Stimulated activated CD8-positive, alpha-beta memory T cell treated with anti-CD3 and anti-CD28 coated beads, Interleukin-7, amount 100 ng/mL, for 1 hour (primary cell): ENCODE measurements at places on chromosomes 2 and 18.

DNA sequence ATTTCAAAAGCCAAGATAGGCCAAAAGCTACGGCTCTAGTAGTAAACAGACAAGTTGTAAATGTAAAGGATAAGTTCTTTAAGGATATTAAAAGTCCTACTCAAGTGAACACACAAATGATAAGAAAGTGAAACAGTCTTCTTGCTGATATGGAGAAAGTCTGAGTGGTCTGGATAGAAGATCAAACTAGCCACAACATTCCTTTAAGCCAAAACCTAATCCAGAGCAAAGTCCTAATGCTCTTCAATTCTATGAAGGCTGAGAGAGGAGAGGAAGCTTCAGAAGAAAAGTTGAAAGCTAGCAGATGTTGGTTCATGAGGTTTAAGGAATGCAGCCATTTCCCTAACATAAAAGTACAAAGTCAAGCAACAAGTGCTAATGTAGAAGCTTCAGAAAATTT, 111.7 kb upstream of the ZEB2 start:
- DNase-seq, result no peak

- no peak for DNase-seq
Measured at GRCh38 chr2:120908314-120908975, 172.8 kb downstream of the GLI2 start.

DNA sequence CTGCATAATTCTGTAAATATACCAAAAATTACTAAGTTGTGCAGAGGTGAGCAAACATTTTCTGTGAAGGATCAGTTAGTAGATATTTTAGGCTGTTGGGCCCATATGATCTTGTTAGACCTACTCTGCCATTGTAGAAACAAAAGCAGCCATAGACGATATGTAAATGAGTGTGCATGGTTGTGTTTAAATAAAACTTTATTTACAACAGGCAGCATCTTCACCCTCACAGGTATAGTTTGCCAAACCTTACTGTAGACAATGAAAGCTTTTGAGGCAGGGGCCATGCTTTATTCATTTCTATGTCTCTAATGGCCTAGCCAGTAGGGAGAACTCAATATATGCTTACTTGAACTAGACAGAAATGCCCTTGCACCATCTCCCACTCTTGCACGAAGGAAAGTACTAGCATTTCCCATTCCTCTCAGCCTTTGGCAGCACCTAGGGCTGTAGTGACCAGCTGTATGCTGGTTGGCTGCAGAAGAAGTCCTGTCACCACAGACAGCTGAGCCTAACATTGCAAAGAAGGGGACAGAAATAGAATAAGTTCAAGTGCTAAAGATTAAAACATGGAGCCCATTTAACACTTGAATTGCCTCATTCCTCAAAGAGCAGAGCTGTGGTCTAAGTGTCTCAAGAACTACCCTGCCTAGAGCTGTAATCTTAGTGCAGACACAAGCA, 305.1 kb upstream of the MGAT5 start:
- DNase-seq, result no peak

- DNase-seq, result no peak
Measured at GRCh38 chr18:49017813-49018553, 67.2 kb upstream of the SMAD7 start.

DNA sequence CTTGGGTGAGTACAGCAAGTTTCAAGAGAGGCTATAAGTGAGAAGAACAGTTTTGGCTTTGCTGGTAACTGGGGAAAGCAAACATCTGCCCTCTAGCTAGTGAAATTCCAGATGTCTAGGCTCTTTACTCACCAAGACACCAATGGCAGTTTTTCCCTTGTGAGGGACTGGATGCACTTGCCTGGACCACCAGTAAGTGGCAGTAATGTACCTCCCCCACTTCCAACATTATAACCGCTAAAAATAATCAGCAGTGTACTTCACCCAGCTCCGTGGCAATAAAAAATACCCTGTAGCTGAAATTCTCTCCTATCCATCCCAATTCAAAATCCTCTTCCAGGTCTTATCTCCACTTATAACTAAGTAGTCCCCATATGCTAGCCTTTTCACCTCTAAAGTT, 383.9 kb downstream of the ARHGAP15 start:
- no peak for DNase-seq

GRCh38 chr2:1791006-1791605, 46.8 kb upstream of the PXDN start:
- no peak for DNase-seq

DNA sequence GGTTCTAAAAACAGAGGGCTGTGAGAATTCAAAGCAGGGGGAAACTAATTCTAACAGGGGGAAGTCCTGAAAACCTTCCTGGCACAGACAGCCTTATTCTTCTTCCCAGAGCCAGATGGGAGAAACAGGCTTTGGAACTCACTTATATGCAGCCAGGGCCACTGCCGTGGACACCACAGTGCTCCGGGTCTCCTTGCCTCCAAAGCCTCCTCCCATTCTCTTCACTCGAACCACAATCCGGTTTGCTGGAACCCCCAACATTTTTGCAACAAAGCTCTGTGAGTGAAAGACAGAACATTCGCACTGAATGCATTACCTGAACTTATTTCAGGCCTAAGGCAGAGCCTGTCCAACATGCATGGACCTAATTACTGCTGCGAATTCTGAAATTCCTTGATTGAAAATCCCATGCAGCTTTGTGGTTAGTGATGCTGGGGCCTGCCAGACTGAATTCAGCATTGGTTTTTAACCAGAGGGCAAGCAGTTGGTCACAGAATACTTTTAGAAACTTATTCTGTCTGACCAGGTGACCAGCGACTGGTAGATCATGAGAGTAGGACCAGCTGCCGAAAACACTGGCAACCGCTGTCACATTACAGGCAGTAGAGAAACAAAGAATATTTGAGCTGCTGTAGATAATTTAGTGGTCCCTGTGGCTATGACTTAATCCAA, 48.6 kb downstream of the XDH start:
- no peak for DNase-seq

GRCh38 chr2:54483426-54483825, 27.3 kb downstream of the SPTBN1 start:
- DNase-seq, result no peak

DNA sequence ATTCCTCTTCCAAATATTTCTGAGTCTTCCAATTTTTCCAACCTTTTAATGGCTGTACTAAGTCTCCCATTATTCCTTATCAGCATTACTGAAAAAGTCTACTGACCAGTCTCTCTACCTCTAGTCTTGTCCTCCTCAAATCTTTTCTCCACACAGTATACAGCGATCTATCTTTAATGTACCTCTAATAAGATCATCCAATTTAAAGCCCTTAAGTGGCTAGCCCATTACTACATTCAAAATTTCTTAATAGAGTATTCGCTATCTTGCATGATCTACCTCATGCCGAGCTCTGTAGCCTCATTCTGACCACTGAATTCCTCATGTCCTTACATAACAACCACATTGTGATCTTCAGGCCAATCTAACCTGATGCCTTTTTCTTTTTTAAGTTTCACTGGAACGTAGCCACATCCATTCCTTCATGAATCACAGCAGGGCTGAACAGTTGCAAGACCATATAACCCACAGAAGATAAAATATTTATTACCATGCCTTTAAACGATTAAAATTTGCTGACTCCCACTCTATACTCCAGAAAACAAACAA, 57.9 kb downstream of the SLC66A3 start:
- no peak for DNase-seq

DNA sequence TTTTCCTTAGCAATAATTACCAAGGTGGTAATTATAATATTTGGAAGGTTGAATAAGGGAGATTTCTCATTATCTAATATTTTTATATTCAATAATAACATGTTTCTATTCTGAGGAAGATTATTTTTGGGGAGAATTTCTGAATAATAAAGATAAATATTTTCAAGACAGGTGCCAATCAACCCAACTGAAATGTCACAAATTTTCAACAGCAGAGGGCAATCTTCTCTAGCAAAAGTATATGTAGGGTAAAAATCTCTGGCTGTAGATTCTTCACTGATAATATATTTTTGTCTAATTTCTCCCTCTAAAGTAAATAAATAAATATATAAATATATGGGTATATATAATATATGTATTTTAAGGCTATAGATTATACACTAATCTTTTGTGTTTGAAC, 1187.2 kb upstream of the CRIM1 start:
- no peak for DNase-seq

DNA sequence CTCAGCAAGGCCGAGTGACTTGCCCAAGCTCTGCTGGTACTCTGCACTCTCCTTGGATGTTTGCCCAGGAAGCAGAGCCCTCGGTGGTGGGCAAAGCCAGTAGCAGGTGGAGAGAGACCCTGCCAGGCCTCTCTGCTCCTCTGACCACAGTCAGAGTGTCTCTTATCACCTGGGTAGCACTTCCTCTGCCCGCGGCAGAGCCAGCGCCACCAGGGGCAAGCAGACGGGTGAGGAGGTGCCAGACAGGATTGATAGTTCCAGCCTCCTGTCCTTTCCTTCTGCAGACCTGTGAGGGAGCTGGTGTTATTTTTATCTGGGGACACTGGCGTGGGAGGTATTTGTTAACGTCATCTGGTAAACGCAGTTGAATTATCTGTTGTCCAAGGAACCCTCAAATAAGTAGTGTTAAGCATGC, 152.9 kb downstream of the SMAD7 start:
- no peak for DNase-seq

GRCh38 chr2:69617744-69618143, 25.8 kb downstream of the AAK1 start:
- no peak for DNase-seq

DNA sequence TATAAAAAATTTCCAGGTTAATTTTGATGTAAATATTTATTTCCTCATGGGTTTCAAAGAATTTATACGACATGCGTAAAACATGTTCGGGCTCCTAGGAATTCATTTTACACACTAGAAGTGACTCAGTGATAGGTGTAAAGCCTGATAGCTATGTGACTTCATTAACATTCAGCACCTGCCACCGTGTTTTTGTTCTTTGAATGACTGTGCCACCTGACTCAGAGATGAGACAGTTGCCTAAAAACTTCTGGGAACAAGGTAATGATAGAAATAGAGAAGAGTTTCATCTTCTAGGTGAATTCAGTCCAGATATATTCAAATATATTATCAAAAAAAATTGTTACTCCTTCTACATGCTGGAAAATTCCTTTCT, 10.0 kb downstream of the IL1R2 start:
- no peak for DNase-seq

DNA sequence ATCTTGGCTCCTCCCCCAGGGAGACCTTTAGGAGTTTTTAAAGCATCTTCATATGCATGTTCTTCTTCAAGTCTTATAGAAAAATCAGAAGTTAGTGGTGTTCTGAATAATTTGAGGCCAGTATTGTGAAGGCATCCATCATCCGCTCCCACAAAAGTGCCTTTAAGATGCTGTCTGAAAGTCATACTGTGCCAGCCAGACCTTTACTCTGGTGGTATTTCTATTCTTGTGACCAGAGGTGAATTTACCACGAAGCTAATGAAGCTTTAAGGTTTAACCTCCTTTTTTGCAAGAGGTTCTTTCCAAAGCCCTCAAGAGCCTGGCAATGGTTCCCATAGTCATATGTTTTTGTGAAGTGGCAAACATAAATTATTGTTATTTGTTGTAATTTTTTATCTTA, 54.3 kb downstream of the SLC40A1 start:
- no peak for DNase-seq

GRCh38 chr18:25237571-25238267, 114.2 kb downstream of the ZNF521 start:
- DNase-seq, result no peak

DNA sequence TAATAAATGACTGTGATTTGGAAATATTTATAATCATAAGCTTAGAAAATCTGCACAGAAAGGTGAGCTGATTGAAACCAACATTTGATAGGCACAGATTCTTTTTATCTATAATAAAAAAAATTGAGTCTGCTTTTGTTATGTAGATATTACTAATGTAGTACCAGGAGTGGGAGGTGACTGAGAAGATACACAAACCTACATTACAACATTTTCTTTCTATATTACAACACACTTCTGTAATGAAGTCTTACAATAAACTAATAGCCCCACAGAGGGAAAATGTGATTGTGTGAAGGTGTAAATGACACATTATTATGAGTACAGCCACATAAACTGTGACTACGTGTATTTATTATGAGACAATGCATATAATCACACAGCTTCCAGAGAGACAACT, 241.6 kb downstream of the PIEZO2 start:
- DNase-seq, result no peak

GRCh38 chr18:58398648-58399398, 230.1 kb downstream of the ALPK2 start:
- DNase-seq, result no peak

DNA sequence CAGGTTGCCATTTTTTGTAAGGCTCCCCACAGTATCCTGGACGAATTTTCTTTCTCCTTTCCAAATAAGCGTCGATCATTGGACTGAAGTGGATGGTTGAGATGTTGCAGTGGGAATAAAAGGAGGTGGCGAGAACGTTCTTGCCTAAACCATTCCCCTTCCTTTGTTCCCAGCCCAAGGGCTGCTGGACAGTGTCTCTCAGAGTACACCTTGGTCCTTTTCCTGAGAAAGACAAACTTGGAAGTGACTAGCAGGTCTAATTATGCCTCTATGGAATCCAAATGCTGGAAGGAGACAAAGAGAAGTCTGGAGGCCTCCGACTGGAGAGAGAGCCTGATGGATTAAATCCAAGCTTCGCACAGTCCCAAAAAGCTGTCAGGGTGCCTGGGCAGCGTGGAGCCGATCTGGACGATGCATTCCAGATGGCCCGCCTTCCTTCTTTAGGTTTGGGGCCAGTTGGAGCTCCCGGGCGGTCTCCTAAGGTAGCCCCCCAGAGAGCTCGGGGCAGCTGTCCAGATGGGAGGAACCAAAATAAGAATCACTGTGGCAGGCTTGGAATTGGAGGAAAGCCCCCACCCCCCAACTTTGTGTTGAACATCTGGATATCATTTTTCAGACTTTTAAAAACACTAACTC, 186.8 kb downstream of the TMEM247 start:
- DNase-seq, result no peak

GRCh38 chr2:74847070-74847858, 13.3 kb downstream of the HK2 start:
- no peak for DNase-seq

DNA sequence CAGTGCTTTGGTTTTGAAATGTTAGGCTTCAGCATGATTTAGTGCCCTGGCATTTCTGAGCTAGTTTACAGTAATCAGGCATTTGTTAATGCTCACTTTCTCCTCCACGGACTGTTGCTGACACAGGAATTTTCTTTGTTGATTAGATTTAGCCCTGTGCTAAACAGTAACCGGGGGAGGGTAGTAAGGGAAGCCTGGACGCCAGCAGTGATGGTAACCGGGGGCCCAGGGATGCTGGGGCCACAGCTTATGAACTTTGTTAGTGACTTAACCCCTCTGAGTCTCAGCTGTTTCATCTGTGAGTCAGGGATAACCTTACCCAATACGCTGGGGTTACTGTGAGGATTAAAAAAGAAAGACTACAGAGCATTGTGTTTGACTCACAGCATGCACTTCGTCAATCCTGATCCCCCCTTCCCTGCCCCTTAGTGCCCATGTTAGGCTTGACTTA, 33.5 kb downstream of the KLHL29 start:
- no peak for DNase-seq

DNA sequence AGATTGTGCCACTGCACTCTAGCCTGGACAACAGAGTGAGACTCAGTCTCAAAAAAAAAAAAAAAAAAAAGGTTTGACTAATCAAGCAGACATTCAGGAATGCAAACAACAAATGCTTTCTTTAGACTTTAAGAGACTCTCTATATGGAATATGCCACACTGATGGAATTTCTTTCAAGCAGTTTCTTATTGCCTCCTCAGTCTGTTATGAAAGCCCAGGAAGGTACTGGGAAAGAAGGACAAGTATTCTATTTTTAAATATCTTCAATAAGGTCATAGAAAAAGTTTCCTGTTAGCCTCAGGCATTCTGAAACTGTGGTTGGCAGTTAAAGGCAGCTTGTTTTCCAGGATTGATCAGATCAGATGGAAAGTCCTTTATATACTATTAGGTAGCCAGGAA, 241.6 kb downstream of the PIK3C3 start:
- DNase-seq, result no peak
